ENCODE measurements at places on chromosomes 12 and 14.

GRCh38 chr12:106106061-106106566, 32.6 kb downstream of the NUAK1 start:
- no peak for DNase-seq

- DNase-seq, result no peak
These were observed 339.3 kb downstream of the NRXN3 start for GRCh38 chr14:78509516-78509915.

DNA sequence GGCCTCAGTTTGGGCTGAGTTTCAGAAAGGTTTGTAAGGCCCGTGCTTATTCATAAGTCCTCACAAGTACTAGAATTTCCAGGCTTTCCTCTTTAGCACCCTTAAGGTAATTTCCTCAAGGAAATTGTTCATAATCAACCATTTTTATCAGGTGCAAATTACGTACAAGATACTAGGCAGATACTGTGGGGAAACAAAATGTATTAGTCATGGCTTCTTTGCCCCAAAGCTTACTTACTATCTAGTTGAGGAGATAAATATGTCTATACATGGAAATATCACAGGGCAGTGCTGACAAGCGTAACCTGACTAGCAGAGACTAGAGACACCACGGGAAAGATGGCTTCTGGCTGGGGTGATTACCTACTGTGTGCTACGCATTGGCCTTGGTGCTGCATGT, 22.5 kb downstream of the MAX start:
- DNase-seq, result no peak

- no peak for DNase-seq
These were observed 188.9 kb downstream of the PPFIA2 start for GRCh38 chr12:81570234-81570633.

- DNase-seq, result no peak
These were observed 1.4 kb downstream of the KTN1 start for GRCh38 chr14:55581342-55581771.

DNA sequence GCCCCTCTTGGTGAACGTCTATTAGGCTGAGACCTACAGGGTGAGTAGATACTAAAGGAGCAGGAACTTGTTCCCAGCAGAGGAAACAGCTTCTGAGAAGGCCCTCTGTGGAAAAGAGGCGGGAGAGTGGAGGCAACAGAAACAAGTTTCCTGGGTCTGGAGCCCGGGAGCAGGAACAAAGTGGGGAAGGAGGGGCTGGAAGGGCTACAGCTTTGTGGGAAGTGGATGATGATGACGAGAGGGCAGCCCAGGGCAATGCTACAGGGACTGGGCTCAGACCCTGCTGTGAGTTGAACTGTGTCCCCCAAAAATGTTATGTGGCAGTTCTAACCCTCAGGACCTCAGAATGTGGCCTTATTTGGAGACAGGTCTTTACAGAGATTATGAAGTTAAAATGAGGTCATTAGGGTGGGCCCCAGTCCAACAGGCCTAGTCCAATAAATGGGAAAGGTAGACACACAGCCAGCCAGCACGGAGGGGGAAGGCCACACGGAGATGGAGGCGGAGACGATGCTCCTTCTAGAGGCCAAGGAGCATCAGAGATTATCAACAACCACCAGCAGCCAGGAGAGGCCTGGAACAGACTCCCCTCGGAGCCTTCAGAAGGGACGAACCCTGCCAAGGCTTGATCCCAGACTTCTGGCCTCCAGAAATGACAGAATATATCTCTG, 14.3 kb downstream of the CAMKK2 start:
- no peak for DNase-seq

DNA sequence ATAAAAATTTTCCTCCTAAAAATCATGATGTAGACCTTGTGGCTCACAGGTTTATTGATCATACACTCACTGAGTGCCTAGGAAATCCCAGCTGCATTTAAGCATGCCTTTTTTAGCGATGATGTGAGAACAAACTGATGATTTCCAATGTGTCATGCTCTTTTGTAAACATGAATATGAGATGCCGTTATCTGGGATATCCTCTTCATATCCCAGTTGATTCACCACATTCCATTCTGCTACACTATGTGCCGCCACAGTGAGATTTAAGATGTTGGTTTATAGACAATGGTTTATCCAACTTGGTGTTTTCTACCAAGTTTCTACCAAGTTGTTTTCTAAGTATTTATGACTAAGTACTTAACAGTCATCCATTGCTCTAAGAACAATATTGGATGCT, 5.2 kb downstream of the OR4E1 start:
- no peak for DNase-seq

DNA sequence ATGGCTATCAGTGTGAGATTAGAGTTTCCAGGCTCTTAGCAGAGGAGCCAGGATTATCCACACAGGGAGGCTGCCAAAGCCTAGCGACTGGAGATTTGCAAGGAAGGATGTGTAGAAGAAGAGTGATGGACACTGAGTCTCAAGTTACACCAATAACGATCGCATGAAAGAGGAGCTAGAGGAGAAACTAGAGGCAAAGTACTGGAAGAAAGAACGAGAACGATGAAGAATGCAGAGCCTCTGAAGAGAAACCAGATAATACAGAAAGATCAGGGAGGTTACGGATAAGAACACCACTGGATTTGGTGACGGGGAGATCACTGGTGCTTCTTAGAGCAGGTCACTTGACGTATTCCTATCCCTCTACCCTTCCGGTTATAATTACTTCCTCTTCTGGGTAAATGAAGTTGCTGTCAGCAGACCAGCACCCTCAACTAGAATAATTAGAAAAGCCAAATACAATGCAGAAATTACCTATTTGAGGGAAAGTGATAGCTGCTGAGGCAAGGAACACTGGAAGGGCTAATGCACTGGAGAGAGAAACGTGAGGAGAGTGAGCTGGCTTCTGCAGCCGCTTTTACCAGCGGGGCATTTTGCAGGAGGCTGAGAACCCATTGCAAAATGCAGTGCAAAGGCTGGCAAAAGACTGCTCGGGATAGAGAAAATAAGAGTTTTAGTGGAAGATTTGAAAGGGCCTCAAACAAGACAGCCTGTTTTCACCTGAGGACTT, 93.1 kb upstream of the HIF1A start:
- no peak for DNase-seq

GRCh38 chr14:106844608-106845285, 1318.4 kb downstream of the TMEM121 start:
- peak; percentile 23 for DNase-seq

- DNase-seq, result no peak
These were observed 50.9 kb upstream of the KCNH5 start for GRCh38 chr14:63096186-63096585.

DNA sequence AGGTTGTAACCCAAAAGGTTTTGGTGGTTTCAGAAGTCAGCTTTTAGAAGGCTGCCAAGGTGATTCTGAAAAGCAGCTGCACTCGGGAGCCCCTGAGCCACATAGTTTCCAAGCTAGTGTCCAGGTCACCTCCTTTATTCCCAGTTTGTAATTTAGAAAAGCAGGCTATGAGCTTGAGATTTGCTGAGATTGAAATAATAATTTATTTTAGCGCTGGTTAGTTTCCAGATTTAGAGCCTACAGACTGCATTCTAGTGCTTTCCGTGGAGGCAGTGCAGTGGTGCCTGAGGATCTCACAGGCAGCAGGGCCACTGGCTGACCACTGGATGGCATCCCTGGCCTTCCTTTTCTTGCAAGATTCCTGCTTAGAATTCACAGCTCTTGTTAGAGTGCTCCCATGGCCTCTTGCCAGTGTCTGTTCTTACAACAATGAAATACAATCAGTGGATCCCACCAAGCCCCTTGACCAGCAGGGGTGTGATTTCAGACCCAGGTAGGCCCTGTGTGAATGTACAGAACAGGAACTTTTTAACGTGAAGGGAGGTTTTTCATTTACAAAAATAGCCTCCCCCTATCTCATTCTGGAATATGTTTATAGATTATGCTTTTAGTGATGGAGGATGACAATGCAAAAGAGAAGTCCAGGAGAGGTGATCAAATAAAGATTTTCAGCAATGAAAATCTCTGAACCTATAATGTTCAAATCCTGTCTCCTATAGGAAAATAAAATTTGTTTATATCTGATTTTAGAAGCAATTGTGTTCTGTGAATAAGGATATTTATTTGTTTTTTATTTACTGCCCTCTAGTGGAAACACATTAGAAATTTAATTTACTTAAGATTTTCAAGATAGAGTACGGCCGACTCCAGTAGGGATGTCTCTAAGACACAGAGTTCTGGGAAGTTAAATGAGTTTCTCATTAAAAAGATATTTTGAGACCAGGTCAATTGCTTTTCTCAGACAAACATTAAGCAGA, 362.1 kb upstream of the STXBP6 start:
- DNase-seq, result no peak

GRCh38 chr12:89469361-89469760, 55.2 kb downstream of the GALNT4 start:
- DNase-seq, result no peak

GRCh38 chr12:70890895-70891832, 29.4 kb downstream of the PTPRR start:
- DNase-seq, result no peak

DNA sequence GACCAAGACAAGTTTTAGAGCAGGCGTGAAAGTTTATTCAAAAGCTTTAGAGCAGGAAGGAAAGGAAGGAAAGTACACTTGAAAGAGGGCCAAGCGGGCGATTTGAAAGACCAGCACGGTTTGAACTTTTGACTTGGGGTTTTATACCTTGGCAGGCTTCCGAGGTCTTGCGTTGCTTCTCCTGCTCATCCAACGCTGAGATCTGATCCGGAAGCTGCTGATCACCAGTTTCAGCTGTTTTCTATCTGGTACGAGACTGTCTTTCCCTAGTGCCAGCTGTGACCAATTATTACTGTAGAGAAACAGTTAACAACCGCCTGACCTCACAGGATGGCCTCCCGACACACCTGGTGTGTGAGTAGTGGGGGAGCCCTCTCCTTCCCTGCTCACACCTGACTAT, 20.6 kb upstream of the SNRPF start:
- DNase-seq, result no peak

- no peak for DNase-seq
These were observed 85.9 kb downstream of the TMEM117 start for GRCh38 chr12:43921666-43922337.

DNA sequence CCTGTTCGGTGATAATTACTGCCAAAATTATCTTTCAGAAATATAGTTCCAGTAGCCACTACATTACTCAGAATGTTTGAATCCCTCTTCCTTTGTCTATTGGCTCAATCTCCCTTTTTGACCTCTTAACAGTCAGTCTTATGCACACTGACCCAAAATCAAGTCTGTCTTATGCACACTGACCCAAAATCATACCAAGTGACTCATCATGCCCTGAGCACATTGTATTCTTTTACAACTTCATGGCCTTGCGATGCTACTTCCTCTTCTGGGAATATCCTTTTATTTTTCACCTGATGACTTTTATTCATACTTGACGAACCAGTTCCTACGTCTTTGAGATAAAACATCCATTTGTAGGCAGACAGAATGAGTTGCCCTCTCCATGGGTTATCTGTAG, 182.3 kb downstream of the NPAS3 start:
- DNase-seq, result no peak

- DNase-seq, result no peak
These were observed 16.6 kb downstream of the ADGRD1 start for GRCh38 chr12:130970165-130970907.

DNA sequence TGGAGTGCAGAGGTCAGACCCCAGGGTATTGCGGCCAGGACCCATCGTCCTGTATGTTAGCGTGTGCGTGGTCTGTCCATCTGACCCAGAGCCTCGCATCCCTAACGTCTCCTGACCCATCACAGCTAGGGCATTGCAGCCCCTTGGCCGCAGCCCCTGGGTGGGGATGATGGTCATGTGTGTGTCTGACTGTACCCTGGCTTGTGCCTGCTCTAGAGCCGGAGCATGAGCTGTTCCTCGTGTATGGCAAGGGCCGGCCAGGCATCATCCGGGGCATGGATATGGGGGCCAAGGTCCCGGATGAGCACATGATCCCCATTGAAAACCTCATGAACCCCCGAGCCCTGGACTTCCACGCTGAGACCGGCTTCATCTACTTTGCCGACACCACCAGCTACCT, 10.8 kb upstream of the LRP1-AS start:
- DNase-seq, result no peak

DNA sequence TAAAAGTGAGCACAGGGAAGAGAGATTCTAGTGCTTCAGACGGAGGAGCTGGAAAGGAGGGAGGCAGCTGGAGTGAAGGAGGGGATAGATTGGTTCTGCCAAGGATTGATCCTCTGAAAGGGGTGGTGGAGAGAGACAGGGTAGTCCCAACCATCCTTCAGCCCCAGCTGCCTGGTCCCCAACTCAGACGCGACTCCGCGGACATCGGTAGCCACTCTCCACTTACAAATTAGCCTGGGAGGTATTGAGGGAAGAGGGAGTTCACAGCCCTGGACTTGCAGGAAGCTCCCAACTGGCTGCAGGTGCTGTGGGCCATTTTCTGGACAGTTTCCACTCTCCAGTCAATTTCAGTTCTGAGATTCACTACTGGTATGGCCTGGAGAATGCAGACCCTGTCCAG, 1.2 kb downstream of the PLEKHD1 start:
- no peak for DNase-seq

DNA sequence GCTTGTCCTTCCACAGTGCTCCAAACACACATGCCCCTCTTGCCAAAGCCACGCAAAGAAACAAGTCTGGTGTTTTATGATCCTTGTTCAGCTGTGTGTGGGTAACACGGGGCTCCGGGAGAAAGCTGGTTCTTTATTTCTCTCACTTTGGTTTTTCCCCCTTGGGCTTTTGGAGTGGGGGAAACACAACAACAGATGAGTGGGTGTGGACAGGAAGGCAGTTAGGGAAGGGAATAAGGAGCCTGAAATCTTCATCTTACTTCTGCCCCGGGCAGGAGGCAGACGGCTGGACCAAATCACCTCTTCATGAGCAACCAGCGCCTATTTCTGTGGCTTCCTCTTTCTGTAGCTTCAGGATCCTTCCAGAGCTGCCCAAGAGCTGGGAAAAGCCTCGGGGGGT, 218.5 kb downstream of the PHETA1 start:
- no peak for DNase-seq

- DNase-seq, result no peak
These were observed 15.4 kb upstream of the PUS1 start for GRCh38 chr12:131913666-131914065.

DNA sequence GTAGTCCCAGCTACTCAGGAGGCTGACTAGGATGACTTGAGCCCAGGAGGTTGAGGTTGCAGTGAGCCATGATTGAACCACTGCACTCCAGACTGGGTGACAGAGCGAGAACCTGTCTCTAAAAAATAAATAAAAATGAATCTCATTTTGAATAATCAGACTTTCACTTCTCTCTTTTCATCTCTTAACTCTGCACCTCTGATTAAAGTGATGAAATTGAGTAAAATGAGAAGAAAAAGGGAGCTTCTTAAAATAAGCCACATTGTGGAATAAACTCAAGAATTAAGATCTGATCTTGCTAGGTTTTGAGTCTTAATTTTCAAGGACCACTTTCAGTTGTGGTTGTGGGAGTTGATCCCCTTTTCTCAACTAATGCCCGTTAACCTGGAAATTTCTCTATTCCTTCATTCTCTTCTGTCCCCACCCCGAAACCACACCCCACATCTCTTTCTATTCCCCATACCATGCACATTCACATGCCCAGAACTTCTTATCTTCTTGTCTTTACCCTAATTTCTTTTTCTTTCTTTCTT, 70.9 kb upstream of the ETV6 start:
- DNase-seq, result no peak

GRCh38 chr12:51086933-51087332, 3.5 kb upstream of the CSRNP2 start:
- DNase-seq, result no peak

GRCh38 chr14:43790681-43791080, 716.4 kb downstream of the FSCB start:
- DNase-seq, result no peak
